Activated naive CD4-positive, alpha-beta T cell treated with Interleukin-2 at 50 U/mL for 16 hours (primary cell): ENCODE measurements at places on chromosomes 12 and 14.

- DNase-seq, result no peak
Observed at GRCh38 chr12:96047229-96048211, 12.1 kb upstream of the LTA4H start.

DNA sequence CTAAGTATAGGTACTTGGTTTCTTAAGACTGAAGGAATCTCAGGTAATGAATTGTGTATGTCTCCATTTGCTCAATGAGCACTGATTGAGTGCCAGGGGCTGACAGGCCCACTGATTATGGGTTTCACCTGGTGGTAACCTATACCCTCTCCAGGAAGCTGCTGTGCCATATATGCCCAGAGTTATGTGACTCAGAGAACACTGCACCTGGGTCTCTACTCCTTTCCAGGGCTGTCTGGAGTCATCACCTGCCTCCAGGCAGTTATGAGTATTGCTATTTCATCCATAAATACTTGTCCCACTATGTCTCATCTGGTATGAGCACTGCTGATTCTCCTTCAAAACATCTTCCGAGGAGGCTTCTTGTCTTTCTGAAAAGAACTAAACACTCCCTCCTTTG is 692.9 kb downstream of the BCL11B start:
- DNase-seq, result no peak

DNA sequence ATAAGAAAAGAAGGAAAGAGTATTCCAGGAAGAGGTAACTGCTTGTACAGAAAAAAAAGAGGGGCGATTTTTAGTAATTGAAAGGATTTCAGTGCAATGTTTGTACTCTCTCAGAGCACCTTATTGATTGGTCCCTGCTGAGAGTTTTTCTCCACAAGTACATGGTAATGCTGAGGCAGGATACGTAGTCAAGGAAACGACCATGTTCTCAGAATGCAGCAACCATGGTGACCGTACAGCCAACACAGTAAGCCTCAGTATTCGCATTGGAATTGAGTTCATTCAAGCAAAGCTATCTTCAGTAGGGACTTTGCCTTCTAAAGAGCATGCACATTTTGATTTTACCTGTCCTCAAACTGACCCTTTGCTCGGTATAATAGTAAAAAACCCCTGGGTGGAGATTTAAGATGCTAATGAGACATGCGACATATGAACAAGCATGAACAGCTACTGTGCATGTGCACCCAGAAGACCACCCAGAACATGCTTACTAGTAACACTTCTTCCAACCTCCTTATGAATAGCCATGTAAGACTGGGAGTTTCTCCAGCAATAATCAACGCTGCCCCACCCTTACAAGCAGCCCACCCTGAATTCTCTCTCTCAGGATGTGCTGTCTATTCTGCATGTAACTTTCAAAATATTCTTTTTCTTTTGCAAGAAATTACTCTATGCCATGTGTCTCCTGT is 6.2 kb upstream of the SLC41A2 start:
- DNase-seq, result no peak

GRCh38 chr12:126617312-126617711 is 1552.1 kb downstream of the AACS start:
- DNase-seq, result no peak

DNA sequence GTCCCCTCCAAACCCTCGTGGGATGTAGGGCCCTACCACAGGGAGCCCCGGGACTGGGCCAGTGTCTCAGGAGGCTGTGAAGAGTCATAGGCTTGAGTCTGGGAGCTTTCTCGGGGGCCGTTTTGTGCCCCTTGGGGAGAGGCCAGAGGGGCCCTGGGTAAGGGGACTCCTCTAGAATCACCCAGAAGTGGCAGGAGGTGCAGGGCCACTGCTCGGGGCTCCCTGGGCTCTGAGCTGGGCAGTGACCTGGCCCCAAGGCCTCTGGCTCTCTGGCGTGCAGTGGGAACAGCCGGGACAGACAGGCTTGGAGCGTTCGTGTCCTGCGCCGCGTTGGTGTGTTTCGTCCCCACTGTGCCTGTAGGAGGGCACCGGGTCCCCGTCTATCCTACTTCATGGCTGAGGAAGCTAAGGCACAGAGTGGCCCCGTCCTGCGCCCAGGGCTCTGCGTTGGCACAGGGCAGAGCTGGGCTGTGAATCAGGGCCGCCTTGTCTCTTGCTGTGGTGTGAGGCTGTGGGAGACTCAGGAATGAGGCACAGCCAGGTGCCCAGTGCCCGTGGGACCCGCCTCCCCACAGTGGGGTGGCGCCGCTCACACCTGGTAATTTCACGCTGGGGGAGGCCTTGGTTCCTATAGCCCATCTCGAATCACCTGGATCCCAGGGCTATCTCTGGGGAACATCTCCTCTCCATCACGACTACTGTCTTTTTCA is 23.8 kb upstream of the KIF26A start:
- DNase-seq, result no peak

DNA sequence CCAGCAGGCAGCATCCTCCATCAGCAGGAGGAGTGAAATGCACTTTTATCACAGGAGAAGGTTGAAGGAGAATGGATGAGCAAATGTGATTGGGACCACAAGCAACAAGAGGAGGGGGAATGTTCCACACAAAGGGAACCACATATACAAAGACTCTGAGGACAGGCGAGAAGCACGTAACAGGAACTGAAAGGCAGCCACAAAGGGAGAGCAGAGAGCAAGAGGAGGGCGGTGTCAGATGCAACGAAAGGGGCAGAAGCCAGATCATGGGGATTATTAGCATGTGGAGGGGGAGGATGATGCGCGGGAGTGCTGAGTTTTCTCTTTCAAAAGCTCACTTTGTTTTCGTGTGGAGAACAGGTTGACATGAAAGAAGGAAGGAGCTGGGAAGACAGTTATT is 241.1 kb downstream of the SPTSSA start:
- DNase-seq, result peak; percentile 35

GRCh38 chr12:2198005-2198501 is 145.3 kb downstream of the CACNA1C start:
- no peak for DNase-seq

DNA sequence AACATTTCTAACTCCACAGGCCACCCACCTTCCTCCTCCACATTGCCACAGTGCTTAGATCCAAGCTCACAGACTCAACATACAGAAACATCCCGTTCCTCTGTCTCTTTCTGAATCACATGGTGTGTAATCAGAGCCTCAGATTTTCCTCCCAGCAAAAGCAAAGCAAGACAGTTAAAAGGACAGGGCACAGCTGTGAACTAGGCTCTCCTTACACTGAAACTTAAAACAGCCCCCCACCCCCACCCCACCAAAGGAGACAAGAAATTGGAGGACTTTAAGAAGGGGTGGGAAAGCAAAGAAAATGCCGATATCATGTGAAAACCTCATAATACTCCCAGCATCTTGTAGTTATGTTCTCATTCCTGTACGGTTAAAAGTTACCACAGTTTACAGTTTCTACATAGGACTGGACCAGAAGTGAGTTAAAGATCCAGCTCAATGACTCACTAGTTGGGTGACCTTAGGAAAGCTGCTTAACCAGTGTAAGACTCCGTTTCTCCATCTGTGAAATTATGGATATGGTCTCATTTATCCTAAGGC is 4.8 kb downstream of the YBX3 start:
- DNase-seq, result no peak
